M059J (cell line): ENCODE measurements at places on chromosomes 1 and 21.

DNA sequence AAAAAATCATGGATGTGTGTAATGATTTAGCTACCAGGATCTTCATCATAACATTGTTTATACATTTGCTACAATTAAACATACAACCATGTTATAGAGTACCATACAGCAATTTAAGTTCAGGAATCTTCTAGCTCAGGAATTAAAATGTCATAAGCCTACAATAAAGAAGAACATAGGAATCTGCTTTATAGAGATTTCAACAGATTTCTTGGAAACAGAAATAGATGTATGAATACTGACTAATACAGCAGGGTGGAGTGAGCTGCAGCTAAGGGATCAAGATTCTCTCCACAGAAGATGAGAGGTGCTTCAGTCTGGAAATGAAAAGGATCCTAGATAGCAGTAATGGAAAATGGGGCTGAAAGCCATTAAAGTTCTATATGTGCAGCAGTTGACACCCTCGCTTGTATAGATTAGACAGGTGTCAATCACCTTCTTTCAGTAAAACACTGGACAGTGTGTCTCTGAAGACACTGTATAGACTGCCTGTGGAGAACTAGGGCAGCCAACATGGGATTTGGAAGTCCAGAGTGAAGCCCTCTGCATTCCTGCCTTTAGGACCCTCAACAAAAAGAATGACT lies 73.9 kb downstream of the DNTTIP2 start:
- peak; percentile 37 for DNase-seq

DNA sequence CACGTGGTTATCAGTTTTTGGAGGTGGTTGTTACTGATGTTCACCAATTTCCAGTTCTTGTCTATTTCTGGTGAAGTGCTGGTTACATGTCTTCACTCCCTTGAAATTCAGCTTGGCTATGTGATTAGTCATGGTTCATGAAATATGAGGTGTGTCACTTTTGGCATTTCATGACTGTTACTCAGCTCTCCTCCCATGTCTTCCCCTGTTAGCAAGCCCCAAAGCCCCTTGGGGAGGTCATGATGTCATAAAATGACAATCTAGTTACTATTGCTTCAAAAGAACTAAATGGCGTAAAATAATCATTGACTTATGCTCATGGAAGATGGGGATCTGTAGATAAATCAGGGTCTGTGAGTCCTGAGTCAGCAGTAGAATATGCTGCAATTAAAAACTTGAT lies 425.1 kb downstream of the SETD4 start:
- peak; percentile 93 for DNase-seq

GRCh38 chr1:85277802-85278201 lies 1.4 kb upstream of the BCL10 start:
- DNase-seq: no peak

DNA sequence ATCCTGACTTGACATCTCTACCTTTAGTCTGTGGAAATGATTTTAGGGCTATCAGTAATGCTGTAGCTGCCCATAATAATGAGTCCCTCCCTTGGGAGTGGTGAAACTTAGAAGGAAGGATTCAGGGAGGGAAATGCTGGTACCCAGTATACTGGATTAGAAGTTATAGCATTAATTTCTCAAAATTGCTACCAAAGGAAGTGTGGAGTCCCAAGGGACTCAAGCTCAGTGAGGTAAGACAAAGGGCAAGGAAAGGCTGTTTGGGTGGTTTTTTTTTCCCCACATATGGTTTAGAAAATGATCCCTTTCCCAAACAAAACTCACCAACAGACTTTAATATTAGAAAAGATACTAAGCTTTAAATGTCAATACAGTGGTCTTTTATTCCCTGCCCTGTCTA lies 99.9 kb downstream of the CD247 start:
- DNase-seq: no peak

DNA sequence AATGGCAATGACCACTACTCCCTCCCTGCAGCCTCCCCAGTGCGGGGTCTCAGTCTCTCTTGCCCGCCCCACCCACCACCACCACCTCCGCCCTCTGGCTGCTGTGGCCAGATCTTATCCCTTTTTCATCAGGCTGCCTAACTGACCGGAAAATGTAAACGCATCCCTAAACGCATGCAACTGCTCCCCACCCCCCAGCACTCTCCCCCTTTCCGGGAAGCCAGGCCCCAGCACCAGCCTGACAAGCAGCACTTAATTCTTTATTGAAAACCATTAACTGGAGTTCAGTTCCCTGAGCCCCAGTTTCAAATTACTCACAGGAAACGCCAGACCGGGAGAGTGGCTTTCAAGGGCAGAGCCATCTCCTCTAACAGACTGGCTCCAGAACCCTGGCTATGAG lies 147.7 kb downstream of the DMRTA2 start:
- DNase-seq: no peak

DNA sequence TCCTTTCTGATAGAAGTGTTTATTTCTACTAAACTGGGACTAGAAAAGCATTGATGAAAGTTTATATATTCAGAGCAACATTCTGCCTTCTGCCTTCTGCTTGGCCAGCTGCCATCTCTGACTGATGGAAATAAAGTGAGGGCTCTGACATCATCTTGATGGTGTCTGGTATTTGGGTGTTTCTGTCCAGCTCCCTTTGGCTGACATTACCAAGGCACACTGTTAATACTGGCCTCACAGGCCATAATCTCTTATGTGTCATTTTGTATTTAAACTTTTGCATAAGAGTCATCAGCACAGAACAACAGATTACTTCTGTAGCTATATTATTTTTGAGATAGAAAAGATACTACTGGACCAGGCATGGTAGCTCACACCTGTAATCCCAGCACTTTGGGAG lies 216.9 kb downstream of the RYR2 start:
- no peak for DNase-seq

DNA sequence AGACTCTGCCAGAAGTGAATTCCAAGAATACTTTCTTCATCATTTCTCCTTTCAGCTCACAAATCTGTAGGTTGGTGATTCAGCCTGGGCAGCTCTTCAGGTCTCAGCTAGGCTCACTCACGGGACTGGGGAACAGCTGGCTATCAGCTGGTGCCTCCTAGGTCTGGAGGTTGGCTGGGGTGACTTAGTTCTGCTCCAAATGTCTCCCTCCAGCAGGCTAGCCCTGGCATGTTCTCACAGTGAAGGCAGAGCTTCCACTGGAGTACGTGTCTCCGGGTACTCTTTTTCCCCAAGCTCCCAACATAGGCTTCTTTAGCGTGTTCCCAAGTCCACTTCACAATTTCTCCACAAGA lies 12.5 kb upstream of the VAMP4 start:
- peak; percentile 31 for DNase-seq

DNA sequence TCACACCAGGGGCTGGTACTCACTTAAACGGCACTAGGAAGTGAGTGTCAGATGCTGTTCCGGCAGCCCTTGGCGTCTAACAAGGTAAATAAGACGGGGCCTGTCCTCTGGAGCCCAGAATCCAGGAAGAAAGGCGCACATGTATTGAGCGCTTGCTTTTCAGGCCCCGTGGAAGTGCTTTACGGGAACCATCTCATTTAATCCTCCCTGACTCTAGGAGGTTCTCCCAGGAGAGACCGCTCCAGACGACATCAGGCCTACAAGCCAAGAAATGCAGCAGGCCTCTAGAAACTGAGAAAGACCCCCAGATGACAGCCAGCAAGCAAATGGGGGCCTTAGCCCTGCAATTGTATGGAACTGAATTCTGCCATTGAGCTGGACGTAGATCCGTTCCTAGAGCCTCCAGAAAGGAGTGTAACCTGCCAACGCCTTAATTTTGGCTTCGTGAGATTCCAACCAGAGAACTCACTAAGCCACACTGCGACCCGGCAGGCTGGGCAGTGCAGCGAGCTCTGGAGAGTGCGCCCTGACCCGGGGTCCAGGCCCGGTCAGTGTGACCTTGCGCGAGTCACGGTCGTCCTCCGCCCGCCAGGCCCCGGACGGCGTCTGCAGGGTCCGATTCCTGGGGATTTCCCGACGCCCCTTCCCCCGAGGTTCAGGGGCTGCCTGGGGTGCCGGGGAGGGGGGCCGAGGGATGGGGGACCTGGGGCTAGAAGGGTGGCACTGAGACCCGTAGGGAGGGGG lies 532 bp upstream of the MANEAL start:
- no peak for DNase-seq

DNA sequence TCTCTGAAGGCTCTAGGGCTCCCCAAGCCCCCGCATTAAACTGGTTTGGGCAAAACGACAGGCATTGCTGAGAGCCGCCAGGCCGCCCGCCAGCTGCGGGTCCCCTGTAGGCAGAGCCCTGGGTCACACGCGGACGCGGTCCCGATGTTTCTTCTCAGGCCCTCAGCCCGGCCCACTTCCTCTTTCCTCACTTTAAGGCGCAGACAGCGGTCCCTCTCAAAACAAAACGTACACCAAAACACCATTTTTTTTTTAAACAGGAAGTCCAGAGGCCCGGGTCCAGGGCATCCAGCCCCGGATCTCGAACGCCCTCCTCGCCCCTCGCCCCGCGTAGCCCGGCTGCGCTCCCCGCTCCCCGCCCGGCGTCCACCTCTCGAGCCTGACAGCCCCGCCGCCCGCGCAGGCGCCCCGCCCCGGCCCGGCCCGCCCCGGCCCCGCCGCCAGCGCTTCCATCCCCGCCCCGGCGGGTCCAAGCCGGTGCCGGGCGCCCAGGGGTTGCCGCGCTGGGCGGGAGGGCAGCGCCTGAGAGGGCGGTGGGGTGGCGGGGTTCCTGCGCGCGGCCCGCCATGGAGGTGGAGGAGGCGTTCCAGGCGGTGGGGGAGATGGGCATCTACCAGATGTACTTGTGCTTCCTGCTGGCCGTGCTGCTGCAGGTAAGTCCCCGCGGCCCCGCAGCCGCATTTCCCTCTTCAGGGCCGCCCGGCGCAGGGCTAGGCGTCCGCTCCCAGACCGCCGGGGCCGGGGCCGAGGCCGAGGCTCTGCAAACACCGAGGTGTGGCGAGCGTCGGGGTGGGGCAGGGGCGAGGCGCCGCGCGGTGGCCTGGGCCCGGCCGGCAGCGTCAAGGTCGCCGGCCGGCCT lies at the start of gene SLC22A15:
SLC22A15 (plus strand) TSS at position 452 of the 859 bp plus-strand sequence; CDS start at position 567, 115 bp downstream.
- peak; percentile 33 for DNase-seq

DNA sequence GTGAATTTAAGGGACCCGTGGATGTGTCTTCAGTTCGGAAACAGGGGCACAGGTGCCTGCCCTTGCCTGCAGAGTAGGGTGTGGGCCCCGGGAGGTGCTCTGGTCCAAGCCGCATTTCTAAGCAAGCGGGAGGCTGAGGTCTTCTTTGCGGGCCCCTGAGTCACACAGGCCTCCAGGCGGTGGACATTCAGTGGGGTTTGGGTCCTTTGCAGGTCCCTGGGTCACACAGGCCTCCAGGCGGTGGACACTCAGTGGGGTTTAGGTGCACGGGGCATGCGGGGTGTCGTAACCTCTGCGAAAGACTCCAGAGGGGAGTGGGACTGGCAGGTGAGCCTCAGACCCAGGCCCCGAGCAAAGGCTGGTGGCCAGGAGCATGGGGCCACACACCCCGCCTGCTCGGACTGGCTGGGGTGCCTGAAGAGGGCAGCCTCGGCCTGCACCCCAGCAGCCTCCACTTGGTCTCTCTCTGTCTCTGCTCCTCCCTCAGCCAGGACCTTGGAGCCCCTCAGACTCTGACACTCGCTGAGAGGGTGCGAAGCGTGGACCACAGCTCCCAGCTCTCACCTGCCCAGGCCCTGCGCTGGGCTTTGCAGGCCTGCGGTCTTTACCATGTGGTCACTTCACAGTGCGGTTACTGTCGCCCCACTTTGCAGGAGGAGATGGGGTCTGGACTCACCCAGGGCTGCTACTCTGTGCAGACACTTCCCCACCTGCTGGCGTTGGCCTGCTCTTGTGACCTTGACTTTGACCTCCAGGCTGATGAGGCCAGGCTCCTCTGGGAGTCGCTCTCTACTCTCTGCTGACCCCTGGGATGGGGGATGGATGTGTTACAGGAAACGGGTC lies 6.0 kb upstream of the AGPAT3 start:
- DNase-seq: no peak

DNA sequence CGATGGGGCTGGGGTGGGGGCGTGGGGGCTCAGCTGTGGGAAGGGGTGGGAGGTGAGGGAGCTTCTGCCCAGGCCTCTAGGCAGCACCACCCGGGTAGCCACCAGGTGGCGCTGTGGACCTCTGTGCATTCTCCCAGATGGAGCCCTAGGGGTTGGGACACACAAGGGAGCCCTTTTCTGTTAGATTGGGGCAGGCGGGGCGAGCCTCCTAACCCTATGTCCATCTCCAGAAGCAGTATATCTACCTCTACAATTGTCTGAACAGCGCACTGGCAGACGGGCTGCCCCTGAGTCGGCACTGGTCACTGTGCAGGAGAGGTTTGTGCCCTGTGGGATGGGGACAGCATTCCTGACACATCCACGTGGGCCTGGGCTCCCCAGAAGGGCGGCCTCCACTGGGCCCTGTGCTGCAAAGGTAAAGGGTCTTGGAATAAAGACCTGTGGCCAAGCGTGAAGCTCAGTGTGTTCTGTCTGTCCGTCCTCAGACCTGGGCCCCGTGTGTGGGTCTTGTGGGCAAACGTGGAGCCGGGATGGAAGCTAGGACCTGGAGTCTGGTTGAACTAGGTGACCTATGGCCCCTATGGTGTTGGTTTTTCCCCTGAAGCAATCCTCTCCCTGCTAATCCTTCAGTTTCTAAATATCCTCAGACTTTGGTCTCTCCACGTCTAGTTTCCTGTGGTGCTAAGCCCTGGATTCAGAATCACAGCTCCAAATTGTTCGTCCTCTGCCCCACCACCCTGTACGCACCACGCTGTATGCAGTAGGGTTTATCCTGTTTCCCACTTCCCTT lies 4.4 kb upstream of the LGR6 start:
- peak; percentile 62 for DNase-seq

DNA sequence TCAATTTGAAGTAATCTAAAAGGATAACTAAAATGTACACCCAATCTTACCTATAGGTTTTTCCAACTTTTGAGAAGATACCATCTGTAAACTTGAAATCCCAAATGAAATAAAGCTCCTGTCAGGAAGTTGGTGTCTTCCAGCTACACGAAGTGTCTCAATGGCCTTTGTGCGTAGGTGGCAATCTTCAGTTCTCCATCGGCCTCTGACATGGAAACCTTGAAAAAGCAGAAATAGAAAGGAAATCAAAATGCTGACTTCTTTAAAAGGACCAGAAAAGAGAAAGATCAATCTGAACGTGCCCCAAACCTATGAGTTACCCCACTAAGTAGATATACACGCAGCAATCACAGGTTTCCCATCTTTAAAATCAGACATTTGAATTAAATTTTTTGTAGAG lies 10.0 kb downstream of the MKNK1 start:
- no peak for DNase-seq

GRCh38 chr1:94303005-94303404 lies 65.6 kb upstream of the ARHGAP29 start:
- no peak for DNase-seq

DNA sequence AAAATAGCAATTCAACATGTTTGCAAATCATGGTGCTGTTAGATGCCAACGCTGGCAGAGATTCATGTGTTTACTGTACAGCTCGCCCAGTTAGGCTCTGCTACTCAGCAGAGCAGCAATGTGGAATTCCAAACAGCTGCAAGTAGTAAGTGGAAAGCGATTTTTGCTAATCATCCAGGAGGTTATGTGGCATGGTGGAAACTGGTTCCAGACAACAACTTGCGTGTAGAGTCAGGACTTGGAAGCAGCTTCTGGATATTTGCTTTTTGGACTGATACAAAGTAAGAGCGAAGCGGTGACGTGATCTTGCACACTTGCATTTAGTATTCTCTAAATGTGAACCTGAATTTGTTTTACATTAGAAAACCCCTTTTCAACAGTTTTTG lies 27.1 kb upstream of the HHAT start:
- DNase-seq: no peak

- no peak for DNase-seq
Measured at GRCh38 chr1:180609643-180610555, 21.9 kb upstream of the XPR1 start.
